ENCODE measurements at places on chromosomes 1 and 21. TPM values are rescaled to one million over a fixed set of nuclear protein-coding genes. Genes with fewer than 3 reads are reported as not detected.

DNA sequence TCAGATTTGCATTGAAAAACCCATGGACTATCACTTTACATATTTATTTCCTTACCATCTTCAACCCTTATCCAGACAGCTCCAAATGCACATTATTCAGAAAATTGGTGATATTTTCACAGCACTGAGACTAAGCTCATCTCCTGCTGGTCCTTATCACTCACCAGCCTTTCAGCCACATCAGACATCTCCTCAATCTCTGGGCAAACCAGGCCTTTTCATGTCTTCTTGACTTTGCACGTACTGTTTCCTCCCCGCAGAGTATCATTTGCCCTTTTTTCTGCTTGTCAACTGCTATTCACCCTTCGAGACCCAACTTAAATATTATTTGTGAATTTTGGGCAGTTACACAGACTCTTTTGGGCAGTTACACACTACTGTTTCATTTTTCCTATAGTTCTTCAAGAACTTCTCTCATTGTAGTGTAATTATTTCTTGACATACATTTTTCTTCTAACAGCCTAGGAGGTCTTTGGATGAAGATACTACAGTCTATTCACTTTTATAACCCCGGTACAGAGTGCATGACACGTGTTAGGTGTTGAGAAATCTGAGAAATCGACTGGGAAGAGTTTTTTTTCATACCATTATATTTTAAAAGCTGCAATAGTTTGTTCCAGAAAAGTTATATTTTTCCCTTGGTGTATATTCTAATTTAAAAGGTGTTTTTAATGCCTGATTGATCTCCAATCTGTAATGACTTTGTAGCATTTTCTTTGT, 98.0 kb downstream of the FGGY start:
- no peak for DNase-seq

DNA sequence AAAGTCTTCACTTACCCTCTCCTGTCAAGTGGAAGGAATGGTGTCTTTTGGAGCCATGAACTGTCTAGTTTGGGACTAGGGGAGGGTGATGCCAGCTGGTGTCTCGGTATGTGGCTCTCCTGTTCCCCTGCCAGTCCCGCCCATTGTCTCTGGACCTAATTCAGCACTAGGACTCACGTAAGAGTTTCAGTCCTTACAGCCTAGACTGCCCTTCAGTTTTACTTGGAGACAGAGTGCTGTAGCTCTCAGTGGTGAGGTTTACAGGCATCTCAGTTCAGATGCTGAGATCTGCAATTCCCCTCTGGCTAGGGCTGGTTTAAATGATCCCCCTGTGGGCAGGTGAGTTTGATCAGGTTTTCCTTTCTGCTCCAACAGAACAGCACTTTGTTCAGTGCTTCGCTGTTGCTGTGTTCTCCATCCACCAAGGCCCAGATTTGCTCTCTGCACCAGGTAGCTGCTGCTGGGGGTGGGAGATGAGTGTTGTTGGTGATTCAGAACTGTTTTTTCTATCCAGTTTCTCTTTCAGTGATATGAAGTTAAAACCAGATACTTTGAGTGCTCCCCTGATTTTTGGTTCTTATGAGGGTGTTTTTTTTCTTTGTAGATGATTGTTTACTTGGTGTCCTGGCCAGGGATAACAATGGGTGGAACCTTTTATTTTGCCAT, 198.3 kb upstream of the RNPC3 start:
- no peak for DNase-seq

DNA sequence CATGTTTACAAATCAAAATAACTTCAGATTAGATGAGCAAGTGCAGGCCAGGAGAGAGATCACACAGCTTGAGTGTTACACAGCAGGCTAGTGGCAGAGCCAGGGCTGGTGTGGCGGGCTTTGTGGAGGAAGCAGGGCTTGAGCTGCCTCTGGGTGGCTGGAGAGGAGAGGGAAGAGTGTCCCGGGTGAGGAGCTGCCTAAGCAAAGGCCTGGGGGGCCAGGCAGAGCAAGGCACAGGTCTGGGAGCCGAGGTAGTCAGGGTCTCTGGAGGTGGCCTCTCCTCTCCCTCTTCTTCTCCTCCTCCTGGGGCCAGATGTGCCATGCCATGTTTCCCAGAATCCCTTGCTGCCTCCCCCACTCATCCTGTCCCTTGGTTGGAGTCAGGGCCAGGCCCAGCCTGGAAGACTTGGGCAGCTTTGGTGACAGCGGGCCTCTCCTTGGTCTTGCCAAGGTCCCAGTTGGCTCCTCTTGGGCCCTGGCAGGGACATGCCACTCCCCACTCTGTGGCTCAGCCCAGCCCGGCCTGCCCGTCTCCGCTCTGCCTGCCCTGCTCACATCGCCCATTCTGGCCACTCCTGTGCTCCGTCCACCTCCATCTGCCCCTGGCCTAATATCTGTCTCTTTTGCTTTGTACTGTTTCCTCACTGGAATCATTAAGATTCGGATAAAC, 70.3 kb downstream of the PTPRU start:
- peak; percentile 80 for DNase-seq

DNA sequence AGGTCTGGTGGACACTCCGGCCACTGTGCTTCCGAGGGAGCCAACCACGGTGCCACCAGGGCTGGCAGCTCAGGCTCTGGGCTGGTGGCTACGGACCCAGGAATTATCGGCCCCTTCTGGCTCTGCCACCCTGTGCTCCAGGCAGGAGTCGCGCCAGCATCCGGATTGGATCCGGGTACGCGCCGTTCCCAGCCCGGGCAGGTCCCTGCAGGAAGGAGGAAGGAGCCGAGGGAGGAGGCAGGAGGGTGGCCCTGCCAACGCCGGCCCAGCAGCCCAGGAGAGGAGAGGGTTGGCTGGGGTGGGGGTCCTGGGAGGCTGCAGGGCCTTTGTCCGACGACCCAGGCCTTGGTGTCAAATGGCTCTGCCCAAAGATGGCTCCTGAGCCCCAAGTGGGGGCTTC, 160.5 kb downstream of the CASZ1 start:
- DNase-seq, result peak; percentile 82

GRCh38 chr1:206472454-206472853, 2.2 kb downstream of the IKBKE start:
- DNase-seq, result peak; percentile 89

DNA sequence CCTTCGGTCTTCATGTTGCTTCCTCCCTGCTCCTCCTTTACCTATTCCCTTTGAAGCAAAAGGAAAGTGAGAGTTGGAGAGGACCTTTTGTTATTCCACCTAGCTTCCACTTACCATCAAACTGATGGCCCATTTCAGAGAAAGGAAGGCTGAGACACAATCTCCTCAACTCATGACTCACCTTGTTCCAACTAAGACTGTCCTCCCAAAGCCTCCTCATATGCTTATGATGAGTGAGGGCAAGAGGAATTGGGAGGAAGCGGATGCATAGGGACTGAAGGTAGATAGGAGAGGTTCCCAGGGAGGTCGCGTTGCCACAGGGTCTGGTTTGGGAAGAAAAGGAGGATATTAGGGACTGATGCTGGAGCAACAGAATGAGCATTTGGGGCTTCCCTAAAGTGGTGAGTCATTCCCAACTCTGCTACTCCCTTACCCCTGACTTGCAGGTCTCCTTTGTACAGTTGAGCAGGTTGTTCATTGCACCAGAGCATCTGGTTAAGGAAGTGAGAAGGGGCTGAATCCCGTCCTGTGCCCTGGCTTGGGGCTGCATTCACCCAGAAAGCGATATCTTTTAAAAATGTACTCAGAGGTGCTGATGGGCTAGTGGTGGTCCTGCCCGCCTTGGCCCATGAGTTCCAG, 35.0 kb downstream of the LGR6 start:
- DNase-seq, result no peak

DNA sequence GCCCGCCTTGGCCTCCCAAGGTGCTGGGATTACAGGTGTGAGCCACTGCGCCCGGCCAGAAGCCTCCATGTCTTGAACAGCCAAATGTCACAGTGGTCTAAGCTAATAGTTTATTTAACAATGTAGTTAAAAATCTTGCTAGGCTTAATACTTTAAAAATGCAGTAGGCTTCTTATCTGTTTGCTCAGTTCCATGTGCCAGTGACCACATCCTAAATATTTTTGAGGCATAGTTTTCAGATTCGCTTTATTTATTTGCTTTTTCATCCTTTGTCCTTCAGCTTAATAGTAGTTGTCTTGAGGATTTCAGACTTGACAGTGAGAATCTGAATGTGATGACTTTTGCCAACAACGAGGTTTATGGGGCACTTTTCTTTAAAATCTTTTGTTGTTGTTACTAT, 59.9 kb upstream of the PRRX1 start:
- no peak for DNase-seq

GRCh38 chr1:183051546-183051945, 28.3 kb downstream of the LAMC1 start:
- DNase-seq, result no peak

GRCh38 chr1:23286401-23286800, 57.7 kb downstream of the HNRNPR start:
- no peak for DNase-seq

C8B gene
- total RNA-seq, result not detected

LAMB3 gene
- 9.7 TPM for total RNA-seq

ANKRD34A gene
- total RNA-seq, result 0.59 TPM

GJB3 gene
- not detected for total RNA-seq

KCNJ15 gene
- 10.1 TPM for total RNA-seq
